Activated T-helper 1 cell treated with anti-CD3 and anti-CD28 coated beads, Interleukin-12 subunit alpha, Interleukin-12 subunit beta, Interleukin-2, Interleukin-4 antibody, amounts not matched to agents 30 ng/mL and 10 ng/mL and 1 ng/mL, durations not matched to agents 14 hours and 24 hours and 36 hours (primary cell): ENCODE measurements at places on chromosomes 4 and X.

DNA sequence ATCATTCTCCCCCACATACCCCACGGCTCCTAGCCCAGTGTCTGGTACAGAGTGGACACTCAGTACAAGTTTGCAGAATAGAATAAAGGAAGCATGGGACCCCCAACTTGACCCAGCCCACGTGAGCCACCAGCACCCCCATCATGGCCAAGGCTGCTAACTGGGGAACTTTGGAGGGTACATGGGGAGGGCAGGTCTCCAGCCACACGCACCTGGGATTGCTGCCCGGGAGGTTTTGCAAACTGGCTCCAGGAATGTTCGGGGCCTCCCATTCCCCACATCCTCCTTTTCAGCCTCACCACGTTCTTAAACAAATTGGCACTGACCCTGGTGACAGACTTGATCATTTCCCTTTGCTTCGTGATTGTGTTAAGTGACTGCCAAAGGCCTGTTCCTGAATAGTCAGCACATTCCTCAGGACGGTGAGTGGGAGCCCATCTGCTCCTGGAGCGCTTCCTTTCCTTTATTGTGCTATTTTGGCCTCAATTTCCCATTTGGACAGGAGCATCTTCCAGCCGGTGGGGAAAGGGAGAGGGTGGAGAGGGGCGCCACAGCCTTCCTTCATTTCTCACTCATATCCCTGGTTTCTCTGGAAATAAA lies 18.7 kb upstream of the XPNPEP2 start:
- DNase-seq: no peak

DNA sequence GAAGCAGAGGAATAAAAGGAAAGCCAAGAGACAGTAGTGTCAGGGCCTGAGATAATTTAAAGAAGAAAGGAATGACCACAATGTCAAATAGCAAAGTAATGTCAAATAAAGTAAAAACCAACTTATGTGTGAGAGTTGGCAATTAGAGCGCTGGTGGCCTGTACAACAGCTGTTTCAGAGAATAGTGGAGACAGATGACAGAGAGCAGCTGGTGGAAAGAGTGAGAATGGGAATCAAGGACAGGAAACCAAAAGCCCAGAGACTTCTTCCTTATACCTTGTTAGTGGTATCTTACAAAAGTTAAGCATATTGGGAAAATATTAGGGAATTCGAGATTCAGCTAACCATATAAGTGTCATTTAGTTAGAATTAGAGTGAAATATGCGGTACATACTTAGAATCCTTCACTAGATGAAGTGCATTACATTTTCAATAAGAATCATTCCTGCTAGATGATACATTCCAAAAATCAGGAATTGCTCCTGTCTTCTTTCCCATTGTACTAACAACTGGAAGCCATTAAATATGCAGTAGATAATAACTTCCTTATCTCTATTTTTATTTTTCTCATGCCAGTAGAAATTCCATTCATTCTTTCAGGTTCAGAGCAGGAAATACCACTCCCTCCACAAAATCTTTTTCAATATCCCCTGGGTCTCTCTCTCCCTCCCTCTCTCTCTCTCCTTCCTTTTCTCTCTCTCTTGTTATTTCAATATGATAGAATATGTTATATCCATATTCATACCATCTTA lies 525.4 kb downstream of the CENPC start:
- no peak for DNase-seq

DNA sequence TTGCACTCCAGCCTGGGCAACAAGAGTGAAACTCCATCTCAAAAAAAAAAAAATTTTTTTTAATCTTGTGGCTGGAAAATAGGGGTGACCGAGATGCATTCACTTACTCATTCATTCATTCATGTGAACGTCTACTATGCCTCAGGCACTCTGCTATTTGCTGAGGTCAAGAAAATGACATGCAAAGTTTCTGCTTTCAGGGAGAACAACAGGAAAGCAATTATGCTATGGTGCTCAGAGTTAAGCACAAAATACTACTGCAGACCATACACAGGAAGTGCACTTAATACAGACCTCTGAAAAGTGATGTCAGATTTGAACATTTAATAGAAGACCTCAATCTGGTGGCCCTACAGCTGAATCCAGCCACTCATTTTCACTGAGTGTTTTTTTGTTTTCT lies 59.6 kb upstream of the DUSP21 start:
- DNase-seq: no peak

GRCh38 chr4:181420950-181421349 lies 822.3 kb upstream of the TENM3 start:
- DNase-seq: no peak

DNA sequence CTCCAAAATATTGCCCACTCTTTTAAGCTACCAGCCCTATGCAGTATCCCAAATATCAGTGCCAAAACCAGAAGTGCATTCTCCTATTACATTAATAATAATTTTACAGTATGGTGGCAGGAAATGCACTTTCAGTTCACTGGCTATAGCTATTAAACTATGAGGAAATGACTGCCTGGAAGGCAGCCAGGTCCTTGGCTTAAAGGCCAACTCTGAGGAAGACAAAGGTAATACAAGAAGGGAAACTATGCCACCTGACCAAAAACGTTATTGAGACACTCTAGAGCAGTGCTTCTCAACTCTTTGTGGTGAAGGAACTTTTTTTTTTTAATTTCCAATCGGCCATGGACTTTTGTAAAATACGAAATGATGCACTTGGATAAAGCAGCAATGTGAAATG lies 133.6 kb upstream of the VAMP7 start:
- no peak for DNase-seq

DNA sequence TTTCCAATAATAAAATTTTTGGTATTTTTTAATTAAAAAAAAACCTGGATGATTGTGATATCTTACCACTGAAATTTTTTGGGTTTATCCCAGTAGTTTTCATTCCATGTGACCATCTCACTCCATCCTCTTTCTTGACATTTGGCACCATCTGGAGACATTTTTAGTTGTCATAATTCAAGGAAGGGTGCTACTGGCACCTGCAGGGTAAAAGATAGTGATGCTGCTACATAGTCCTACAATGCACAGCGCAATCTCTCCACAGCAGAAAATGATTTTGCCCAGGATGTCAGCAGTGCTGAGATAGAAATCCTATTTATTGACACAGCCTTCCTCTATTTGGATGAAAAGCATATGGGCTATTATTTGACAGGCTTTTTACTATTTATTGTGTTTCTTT lies 79.3 kb downstream of the RBPJ start:
- DNase-seq: no peak

DNA sequence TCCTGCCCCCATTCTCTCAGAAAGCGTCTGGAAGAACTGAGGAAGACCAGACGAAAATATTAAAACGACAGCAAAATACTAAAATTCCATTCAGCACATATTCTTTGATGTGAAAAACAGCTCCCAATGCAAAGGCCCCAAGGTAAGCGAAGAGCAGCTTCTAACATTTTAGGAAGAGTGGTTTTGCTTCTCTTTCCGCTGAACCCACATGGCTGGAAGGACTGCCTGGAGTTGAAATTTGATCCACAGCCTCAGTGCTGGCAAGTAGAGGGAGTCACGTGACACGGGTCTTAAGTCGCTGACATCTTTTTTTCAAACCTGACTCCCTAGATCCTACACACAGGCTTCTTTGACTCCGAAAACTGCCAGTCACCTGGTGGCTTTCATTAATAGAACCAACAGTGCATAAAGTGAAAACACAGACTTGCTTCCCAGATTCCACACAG lies at the start of gene FAM13A:
TSS of gene FAM13A (minus strand) at position 233 of the 446 bp plus-strand sequence. CDS start at position 12, 221 bp downstream.
- no peak for DNase-seq

DNA sequence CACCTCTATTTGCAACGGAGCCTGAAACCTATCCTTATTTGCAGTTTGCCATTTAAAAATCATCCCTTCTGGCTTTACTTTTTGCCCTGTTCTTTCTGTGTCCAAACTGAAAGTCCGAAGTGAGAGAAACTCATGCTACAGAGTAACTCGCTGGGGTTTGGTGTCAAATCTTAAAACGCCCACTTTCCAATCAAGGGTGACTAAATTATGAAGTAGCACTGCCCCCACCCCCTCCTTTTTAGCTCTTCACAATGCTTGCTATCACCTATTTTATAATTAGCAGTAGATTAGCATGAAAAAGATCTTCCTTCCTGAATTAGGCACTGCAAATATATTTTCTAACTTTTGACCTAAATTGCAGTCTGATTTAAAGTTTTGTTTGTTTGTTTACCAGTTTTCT lies 52.5 kb downstream of the VGLL1 start:
- no peak for DNase-seq

- no peak for DNase-seq
Observed at GRCh38 chr4:76896614-76897535, 1.1 kb downstream of the SOWAHB start.

GRCh38 chr4:138438608-138439007 lies 196.5 kb upstream of the SLC7A11 start:
- no peak for DNase-seq

DNA sequence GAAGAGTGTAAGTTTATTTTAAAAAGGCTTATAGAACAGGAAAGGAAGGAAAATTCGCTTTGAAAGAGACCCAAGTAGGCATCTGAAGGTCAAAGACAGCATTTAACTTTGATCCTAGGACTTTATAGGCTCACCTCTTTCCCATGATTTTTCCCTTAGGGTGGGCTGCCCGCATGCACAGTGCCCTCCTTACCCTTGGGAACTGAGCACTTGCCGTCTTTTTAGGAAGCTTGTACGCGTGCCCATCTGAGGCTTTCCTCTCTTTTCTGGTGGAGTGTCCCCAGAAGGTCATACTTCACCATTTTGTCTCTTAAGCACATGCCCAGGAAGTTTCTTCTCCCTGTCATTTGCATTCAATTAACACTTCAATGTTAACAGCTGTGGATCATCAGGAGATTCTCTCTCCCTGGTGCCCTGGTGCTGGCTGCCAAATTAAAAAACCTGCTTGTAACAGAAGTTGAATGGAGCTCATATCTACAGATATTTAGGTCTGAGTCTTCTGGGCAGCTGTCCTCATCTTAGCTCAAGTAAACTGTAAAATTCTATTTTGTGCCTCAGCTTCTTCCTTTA lies 38.4 kb upstream of the IL9R start:
- DNase-seq: no peak
